Activated CD4-positive, alpha-beta T cell treated with anti-CD3 and anti-CD28 coated beads, Interleukin-2, amount 10 ng/mL, durations not matched to agents 24 days and 14 days (primary cell): ENCODE measurements at places on chromosomes 3 and 15.

- no peak for DNase-seq
Observed at GRCh38 chr3:160780245-160780644, 24.2 kb downstream of the PPM1L start.

GRCh38 chr15:22956978-22957260 is 23.2 kb downstream of the CYFIP1 start:
- no peak for DNase-seq

DNA sequence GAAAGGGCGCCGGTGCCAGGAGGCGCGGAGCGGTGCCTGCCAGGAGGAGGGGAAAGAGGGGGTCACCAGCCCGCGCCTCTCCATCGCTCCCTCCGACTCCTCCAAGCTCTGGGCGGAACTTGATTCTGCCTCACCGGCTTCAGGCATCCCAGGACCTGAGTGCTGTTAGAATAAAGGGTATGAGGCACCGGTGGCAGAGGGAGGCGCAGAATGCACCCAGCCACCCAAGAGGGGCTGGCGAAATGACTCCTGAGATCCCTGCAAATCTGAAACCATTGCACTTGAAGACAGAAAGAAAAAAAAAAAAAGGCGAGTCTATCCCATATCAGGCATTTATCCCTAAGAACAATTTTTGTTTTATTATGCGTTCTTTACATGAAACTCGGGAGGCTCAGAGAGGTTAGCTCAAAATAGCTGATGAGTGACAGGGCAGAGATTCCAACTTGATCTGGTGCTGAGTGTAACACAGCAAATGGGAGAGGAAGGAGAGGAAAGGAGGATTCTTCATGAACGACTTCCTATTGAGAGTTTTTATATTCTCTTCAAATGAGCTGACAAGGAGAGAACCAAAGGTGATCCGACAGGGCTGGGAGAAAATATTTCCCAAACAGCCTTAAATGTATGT is 157.0 kb upstream of the FRMD4B start:
- no peak for DNase-seq

DNA sequence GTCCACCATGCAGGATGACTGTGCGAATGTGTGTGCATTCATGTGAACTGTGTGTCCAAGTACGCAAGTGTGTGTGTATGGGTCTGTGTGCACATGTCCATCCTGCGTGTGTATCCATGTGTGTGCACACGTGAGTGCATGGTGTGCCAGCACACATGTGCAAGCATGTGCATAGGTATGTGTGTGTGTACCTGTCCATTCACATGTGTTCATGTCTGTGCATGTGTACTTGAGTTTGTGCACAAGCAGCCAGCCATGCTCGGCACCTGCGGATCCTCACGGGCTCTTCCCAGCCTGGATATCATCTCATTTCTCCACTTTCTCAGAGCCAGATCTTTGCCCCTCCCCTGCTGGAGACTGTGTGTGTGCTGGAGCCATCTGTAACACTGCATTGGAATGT is 18.7 kb upstream of the PLXNA1 start:
- DNase-seq: no peak

DNA sequence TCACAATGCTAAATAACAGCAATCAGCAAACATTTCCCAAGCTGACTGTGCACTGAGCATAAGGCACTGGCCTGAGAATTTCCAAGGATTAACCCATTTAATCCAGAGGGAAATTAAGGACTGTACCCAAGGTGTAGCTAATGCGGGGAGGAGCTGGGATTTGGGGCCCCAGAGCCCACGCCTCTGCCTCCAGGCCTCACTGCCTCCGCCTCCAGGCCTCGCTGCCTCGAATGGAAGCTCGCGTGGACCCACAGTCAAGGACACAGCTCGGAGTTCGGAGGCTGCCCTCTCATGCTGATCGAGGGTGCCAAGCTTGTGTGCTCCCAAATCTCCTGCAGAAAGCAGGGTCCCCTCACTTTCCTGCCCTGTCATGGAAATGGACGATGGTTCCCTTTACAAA is 76.5 kb upstream of the SNRPA1 start:
- DNase-seq: no peak

- peak; percentile 64 for DNase-seq
Observed at GRCh38 chr3:172635588-172635987, 75.3 kb downstream of the NCEH1 start.

GRCh38 chr3:36843065-36844051 is 79.0 kb upstream of the DCLK3 start:
- peak; percentile 84 for DNase-seq

DNA sequence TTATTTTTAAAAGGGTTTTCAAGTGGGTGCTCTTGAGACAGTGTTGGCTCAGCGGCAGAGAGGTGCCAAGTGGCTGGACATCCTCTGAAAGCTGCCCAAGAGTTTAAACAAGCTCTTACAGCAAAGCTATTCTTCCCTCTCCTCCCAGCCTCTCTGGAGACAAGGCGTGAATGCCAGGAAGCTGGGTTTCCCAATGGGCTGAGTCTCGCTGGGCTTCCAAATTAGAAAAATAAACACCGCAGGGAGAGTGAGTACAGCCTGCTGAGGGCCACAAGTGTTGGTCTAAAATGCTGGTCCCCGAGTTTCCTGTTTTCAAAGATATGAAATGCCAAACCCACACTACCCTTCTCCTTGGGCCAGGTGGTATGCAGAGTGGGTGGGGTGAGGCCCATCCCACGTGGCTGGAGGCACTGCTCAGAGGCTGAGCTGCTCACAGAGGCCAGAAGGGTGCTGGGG is 36.4 kb downstream of the ZDHHC3 start:
- no peak for DNase-seq

- no peak for DNase-seq
Observed at GRCh38 chr3:173411375-173411973, 13.9 kb downstream of the NLGN1 start.
